Heart left ventricle (tissue), 16 donors: ENCODE measurements at places on chromosomes 1 and 21. TPM values are rescaled to one million over a fixed set of nuclear protein-coding genes. Genes with fewer than 3 reads are reported as not detected.

Gene PODN
- 5.2 TPM for polyA plus RNA-seq

Gene PGLYRP3
- not detected for polyA plus RNA-seq

Gene SLC45A3
- polyA plus RNA-seq: 3.3 TPM

Gene WNT4
- 0.07 TPM for polyA plus RNA-seq

- no peak for DNase-seq
These were observed 40.8 kb upstream of the DPH5 start for GRCh38 chr1:101066260-101066936.

DNA sequence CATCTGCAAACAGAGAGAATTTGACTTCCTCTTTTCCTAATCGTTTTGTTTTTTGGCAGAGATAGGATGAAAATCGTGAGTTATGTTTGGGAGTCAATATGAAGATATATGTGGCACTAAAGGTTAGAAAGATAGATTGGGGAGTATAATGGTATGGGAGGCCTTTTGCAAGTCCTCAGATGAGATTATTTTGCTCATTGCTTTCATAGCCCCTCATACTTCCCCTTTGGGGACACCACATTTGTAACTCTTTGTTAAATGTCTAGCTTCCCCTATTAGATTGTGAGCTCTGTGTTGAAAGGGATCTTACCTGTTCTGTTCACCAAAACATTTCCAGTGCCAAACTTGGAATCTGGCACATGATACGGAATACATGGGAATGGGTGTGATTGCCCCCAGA, 30.2 kb downstream of the RAVER2 start:
- no peak for DNase-seq

DNA sequence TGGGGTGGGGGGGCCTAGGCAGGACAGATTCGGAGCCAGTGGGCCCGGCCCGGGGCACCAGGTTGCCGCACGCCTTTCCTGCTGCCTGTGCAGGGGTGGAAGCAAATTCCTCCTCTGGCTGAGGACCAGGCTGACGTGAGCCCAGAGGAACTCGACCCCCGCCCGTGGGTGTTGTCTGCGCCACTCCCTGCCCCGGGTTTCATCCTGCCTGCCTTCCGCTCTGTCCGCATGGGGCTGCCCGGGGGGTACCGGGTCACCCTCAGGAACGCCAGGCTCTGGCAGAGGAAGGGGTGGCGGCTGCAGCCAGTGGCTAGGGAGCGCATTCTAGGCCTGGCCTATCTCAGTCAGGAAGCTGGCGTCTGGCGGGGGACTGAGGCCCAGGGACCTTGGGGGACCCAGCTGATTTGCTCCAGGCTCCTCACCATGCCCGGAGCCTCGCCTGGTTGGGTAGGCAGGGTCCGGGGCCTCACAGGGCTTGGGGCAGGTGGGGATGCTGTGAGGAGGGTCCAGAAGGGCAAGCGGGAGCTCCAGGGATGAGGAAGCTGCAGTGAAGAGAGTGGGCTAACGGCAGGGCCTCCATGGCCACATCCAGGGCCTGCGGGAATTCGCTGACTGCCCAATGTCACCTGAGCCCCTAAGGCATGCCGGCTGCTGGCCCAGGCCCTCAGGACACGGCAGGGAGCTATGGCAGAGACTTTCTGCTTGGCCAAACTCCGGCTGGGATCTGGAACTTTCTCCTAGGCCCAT, 2.4 kb upstream of the IBA57 start:
- peak; percentile 79 for DNase-seq

DNA sequence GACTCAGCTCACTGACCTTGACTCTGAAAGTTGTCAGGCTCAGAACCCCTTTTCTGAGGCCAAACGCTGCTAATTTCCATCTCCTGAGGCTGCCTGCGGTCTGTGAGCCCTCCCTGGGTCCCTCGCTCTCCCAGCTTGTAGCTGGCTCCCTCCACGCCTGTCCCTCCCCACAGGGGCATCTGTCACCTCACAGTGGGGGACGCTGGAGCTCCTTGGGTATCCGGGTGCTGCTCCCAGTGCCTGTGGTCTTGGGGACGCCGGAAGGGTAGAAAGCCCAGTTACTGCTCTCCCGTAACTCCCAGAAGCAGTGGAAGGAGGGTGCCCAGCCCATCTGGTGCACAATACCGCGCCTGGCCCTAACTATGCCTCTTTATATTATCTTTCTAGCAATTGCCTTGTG, 13.0 kb upstream of the MMEL1 start:
- DNase-seq: peak; percentile 4

DNA sequence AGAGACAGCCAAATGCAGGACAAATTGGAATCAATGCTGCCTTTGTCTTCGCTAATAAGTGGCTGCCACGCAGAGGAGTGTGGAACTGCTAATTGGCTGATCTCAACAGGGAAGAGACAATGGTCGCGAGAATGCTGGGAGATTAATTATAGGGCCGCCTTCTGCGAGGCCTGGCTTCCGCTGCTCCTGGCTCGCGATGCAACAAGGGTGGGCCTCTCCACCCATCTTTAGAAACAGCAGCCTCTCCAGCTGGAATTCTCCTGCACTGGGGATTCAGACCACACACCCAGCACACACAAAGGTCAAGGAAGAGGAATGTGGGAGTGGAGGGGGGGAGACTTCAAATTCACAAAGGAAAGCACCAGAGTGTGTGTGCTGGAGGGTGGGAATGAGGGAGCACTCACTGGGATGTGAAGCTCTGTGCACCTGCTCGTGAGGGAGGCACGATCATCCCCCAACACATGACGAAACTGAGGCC, 200.7 kb upstream of the GRIK3 start:
- DNase-seq: no peak

DNA sequence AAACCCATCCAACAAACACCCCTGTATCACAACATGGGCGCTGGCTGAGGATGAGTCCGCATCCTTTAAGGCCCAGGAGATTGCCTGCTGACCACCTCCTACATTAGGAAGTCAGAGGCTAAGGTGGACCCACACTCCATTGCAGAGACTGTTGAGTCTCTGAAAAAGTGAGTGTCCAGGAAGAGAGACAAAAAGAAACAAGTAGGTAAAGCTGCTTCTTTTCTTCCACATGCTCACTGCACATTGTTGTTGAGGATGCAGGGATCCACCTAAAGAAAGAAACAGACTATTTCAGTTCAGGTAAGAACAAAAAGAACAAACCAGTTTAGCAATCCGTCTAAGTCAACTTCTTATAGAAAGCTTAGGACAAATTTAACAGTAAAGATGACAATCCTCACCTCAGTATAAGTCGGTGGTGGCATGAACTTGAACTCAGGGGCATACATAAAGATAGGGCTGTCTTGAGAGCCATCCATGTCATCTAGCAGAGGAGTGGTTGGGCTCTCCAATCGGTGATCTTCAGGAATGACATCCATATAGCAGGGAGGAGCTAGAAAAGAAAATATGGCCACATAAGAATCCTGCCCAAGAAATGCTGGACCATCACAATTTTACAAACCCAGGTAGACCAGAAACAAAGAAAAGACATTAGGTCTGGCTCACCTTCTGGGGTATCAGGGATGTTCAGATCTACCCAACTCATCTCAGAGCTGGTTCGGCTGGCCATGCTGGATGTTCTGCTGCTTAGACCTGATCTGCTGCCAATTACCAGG, 2.6 kb downstream of the TXNIP start:
- no peak for DNase-seq

- no peak for DNase-seq
These were observed 30.6 kb downstream of the HYI start for GRCh38 chr1:43422995-43423671.

DNA sequence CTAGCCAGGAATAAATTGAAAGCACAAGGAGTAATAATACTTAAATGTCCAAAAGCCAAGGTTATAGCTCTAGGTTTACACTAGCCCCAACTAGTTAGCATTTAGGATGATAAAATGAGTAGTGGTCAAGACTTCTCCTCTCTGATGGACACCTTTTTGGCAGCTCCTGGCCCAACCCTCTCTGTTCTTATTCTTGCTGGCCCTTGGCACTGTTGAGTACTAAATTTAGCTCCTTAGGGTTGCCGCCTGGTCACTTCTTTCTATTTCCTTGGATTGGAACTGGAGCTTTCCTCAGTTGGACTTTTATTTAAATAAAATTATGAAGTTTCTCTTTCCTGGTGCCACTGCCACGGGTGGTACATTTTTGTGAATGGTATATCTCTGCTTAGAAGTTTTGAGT, 28.3 kb downstream of the ARID1A start:
- DNase-seq: no peak

DNA sequence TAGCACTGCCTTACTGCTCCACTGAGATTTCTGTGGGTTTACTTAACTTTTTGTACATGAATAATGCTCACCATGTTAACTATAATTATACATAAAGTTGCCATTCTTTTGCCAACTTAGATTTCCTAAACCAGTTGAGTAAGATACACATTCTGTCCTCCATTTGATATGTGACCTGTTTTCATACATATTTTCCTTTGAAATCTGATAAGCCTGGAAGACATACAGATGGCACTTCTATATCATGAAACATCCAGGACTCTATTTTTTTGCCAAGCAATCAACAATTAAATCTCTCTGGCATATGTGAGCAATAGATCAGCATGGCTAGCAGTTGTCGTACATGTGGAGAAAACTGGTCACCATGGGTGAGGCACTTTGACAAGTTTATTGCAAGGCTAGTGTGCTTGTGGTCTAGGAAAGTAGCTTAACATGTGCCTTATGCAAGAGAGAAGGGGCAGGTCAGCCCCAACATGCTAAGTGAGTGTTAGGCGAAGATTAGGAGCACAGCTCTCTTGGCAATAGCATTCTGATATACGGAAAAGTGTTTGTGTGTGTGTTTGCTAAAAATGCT, 14.2 kb downstream of the PRRX1 start:
- no peak for DNase-seq

DNA sequence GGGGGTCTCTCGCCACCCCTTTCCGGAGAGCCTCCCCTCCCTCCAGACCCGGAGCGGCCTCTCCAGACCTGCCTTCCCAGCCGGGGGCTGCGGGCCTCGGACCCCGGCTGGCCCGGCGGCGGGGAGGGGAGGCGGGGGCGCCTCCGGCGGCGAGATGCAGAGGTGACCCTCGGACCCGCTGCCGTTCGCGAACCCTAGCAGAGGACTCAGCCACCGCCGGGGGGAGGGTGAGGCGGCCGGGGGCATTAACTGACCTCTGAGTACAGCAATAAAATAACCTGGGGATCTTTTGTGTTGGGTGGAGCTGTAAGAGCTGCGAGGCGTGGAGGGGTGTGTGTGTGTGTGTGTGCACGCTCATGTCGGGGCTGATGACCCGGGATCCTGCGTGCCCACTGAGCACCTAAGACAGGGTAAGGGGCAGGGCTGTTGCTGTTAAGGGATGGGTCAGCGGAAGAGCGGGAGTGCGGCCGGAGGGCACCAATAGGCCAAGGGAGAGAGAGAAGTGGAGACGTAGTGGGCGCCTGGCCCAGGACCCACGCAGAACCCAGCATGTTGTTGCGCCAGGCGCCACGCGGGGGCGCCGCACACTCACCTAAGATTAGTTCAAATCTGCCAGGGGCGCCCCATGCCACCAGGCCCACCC, 6.3 kb downstream of the HAPLN2 start:
- DNase-seq: peak; percentile 73

DNA sequence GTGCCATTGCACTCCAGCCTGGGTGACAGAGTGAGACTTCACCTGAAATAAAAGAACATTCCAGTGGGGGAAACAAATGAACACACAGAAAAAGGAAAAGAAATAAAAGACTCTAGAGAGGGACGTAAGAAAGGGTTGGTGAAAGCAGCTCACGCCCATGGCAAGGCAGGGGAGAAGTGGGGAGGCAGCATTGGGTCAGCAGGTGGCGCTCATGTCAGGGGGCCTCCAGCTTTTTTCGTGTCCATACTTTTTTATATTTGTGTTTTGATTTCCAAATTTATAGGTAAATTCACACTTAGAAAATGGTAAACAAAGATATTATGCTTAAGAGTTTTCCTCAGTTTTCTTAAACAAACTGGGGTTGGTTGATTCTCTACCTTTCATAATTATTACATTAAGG, 45.5 kb downstream of the VPS13D start:
- no peak for DNase-seq

- DNase-seq: no peak
These were observed 32.0 kb downstream of the ACTN2 start for GRCh38 chr1:236718328-236718727.

GRCh38 chr1:66132324-66132723, 339.6 kb downstream of the PDE4B start:
- DNase-seq: no peak

- DNase-seq: peak; percentile 79
These were observed 24.4 kb downstream of the SNAP47 start for GRCh38 chr1:227759341-227760300.

DNA sequence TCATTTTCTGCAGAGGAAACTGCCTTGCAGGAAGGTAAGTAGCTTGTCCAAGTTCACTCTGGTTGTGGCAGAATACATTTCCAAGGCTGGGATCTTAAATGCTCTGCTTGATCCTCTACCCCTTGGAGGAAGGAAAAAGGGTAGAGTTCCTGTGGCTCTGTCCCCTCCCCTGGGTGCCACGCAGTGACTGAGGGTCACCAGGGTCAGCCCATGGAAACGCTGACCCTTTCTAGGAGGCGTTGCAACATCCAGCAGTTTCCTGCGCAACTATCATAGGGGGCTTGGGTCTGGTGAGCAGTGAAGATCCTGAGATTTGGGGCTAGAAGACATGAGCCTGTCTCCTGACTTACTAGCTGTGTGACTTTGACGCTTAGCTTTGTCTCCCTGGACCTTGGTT, 29.4 kb upstream of the EPS8L3 start:
- peak; percentile 15 for DNase-seq

GRCh38 chr1:185813401-185813979, 79.3 kb downstream of the HMCN1 start:
- no peak for DNase-seq

GRCh38 chr1:26279456-26280332, at the start of gene SH3BGRL3:
SH3BGRL3 (plus strand) TSS chr1:26280086; CDS start chr1:26280156, 70 bp downstream.
- peak; percentile 92 for DNase-seq

DNA sequence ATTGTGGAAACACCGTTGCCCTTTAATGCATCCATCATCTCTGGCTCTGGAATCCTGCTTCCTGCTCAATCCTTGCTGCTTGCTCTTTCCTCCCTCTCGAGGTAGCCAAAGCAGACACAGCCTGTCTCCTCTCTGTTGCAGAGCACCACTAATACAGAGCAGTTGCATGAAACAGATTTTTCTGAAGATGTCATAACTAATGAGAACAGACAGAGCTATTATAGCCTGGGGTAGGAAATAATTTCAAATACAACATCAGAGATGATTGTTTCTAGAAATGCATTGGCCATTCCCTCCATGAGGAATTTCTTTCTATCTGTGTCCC, 23.3 kb upstream of the ACBD6 start:
- no peak for DNase-seq

GRCh38 chr1:194062962-194063361, 876.5 kb upstream of the B3GALT2 start:
- no peak for DNase-seq

- peak; percentile 9 for DNase-seq
These were observed 7.9 kb downstream of the HYI start for GRCh38 chr1:43445606-43446387.

DNA sequence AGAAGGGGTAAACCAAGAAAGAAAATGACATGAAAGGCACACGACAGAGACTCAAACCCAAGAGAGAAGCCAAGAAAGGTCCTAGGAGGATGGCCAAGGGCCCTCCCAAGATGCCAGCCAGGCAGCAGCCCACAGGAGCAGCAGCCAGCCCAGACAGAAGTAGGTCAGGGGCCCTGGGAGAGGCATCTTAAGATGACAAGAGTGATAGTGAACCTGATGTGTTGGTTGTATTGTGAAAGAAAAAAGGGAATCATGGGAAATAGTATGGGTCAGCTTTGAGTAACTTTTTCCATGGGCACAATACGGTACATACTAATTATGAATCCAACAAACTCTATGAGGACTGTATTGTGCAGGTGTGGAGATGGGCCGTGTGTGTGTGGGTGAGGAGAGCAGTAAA, 3.3 kb downstream of the CCSAP start:
- no peak for DNase-seq

GRCh38 chr1:235997049-235997448, 67.8 kb downstream of the NID1 start:
- DNase-seq: no peak
